Myocyte (in vitro differentiated cells): ENCODE measurements at places on chromosomes 6 and 20. TPM values are rescaled to one million over a fixed set of nuclear protein-coding genes. Genes with fewer than 3 reads are reported as not detected.
A peak's percentile ranks its signal among the peaks of the same experiment; 100 is the strongest.

DNA sequence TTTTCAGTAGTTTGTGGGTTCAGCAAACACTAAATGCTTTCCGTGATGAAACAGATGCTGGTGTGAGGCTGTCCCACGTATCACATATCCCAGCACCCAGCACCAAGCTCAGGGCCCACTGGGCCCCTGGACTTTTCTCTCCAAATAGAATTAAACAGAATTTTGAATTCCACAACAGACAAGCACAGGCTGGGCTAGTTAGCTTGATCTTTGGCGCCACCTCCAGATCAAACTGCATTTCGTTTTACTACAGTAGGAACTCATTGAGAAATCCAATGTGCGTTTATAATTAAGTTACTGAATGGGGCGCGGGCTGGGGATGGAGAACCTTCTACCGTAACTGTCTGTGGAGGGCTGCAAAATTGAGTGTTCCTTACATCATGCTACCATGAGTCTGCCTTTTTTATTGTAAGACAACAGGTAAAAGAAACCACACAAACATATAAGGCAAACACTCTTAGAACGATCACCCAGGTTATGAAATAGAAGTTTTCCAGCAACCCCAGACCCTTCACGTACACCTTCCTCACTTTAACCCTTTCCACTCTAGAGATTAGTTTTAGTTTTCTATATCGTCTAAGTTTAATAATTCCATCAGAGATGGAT, 107.8 kb downstream of the ZFP64 start:
- DNase-seq, result peak; percentile 65

GRCh38 chr6:42572523-42572922, 8.7 kb downstream of the UBR2 start:
- DNase-seq, result no peak

DNA sequence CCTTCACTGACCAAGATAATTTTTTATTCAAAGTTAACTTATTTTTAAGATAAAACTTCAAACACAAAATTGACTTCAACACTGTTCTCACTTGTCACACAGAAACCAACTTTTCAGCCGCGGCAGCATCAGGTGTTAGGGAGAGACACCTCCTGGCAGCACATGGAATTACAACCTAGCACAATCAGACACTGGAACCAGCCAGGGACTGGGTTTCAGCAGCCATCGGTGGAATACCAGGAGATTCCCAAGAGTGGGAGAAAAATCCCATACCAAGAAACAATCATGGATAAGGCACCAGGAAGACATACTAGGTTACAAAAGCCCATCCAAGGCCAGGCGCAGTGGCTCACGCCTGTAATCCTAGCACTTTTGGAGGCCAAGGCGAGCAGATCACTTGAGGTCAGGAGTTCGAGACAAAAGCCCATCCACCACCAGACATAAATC, 70.0 kb downstream of the SNX5 start:
- DNase-seq, result peak; percentile 79

DNA sequence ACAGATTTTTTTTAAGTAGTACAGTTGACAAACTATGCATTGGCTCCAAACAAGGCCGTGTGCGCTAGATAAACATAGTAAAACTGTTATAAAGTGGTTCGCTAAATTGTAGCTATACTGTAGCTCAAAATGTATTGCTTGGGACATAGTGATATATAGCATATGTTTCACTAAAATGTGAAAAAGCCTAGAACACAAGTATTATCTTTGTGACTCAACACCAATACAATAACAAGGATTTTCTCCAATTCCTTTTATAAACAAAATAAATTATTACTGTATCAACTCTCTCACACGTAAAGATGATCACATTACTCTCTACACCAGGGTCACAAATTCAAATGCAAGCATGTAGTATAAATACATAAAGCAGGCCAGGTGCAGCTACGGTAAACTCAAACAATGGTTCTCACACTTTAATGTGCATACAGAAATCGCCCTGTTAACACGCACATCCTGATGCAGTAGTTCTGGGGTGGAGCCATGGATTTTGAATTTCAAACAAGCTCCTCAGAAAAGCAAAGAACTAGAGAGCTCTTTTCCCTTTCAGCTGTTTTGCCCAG, 214.6 kb downstream of the GMDS start:
- DNase-seq, result no peak

- no peak for DNase-seq
Measured at GRCh38 chr20:33825340-33826269, 14.5 kb downstream of the CHMP4B start.

DNA sequence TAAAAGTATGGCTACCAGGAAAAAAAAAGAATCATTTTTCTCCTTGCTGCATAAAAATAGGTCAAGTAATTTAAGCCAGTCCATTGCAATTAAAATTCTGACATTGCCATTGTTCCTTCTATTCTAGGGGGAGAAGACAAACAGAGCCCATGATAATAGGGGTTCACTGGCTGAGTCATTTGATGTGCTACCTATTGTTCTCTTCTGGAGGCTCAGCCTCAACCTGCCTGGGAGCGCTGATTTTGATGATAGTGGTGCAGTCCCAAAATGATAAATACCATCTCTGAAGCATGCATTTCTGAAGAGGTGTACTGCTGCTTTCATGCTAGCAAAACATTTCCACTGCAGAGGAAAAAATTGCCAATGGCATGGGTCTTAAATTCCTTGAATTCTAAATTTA, 5.8 kb downstream of the CITED2 start:
- no peak for DNase-seq

GRCh38 chr20:50186151-50186885, 4.3 kb upstream of the CEBPB start:
- DNase-seq, result peak; percentile 83

DNA sequence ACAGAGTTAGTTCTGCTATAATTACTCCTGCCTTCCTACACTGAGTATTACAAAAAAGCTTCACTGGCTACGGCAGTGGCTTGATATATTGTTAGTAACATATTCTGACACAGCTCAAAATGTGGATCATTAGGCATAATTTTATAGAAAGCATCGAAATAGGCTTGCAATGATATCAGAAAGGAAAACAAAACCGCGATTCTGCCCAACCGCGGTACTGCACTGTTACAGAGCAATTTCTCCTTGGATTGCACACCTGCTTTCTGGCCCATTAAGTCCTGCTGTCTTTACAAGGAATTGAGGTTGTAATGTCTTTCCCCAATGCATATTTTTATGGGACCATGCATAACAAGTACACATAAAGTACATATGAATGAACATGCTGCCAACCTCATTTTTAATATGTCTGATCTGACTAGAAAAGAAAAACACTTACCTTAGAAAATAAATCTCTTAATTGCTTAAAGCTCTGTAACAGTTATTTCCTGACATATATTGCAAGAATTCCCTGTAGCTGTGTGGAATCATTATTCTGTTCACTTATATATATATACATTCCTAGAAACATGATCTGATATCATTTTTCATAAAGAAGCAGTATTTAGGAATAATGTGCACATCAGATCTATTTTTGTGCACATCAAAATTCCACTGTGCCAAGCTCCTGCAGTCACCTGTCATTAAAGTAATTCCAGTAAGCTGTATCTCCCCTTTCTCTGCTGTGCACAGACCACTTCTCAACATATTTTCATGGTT, 763.9 kb downstream of the HACE1 start:
- DNase-seq, result no peak

DNA sequence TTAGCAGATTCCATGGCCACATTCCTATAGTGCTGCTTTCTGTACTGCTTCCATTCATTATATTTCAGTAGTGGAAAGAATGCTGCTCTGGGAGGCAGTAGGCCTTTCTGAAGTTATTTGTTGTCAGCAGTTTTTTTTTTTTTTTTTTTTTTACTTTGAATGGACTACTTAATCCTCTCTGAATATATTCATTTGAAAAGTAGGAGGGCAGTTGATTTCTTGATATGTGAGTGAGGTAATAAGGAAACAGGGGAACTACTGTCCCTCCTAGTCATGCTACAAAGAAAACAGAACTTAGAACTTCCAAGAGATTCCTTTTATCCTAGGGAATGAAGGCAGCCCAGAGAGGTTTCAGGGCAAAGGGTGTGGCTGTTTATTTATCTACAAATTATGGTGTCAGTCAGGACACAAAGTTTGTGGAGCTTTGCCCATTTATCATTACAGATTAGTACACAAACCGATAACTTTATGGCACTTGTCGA, 155.9 kb downstream of the JARID2 start:
- no peak for DNase-seq

- DNase-seq, result no peak
Measured at GRCh38 chr6:129859524-129859923, 1.6 kb downstream of the TMEM244 start.

DNA sequence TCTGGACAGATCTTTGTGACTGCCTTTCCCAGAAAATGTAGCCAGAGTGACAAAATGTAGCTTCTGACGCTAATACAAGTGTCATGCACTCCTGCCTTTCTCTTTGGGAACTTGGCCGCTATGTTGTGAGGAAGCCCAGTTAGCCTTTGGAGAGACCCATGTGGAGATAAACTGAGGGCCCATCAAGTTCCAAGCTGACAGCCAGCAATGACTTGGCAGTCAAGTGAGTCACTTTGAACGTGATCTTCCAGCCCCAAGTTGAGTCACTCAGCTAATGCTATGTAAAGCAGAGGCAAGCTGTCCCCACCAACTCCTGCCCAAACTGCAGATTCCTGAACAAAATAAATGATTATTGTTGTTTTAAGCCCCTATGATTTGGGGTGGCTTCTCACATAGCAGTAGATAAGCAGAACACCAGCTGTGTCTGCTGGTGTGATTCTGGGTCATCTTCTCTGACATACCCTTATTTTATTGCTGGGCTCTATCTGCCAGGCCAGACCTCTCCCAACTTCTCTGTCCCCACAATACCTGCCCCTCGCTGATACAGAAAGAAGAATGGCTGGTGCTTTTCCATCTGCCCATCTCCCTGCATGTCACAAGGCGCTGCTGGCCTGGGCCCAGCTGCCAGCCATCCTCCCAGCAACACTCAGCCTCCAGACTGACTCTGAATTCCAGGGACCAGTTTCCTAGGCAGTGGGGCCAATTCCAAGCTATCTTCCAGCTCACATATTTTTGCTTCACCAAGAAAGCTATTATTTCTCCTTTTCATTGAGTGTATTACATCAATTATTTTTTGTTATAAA, 274.8 kb downstream of the LRFN2 start:
- no peak for DNase-seq

DNA sequence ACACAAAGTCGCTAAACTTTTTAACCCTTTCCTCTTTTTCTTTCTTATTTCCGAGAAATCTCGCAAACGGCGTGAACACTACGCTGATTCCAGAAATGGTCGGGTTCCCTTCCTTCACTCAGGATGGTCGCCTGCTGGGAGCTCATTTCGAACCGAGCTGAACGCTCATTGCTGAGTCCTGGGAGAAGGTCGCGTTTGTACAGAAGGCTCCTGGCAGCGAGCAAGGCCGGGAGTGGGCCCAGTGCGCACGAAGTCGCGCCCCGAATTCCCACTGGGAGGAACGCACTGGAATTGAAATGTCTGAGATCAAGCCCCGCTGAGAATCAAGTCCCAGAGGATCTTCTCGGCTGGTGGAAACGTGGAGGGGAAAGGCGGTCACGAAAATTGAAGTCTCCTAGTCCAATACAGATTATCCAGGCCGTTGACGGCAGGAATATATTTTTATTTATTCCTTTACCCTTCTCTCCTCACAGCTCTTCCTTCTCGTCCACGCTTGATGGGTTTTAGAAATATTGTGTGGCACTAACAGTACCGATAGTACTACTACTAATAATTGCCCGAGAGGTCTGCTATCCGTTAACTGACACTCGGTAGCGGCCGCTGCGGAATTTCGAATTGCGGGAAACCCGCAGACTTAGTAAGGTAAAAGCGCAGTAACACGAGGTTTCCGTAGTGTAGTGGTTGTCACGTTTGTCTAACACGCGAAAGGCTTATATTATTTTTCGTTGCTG, 207.2 kb upstream of the ZNF184 start:
- no peak for DNase-seq

- peak; percentile 44 for DNase-seq
Measured at GRCh38 chr6:21887231-21888185, 294.0 kb downstream of the SOX4 start.

GRCh38 chr6:87762116-87762515, 60.1 kb upstream of the AKIRIN2 start:
- no peak for DNase-seq

DNA sequence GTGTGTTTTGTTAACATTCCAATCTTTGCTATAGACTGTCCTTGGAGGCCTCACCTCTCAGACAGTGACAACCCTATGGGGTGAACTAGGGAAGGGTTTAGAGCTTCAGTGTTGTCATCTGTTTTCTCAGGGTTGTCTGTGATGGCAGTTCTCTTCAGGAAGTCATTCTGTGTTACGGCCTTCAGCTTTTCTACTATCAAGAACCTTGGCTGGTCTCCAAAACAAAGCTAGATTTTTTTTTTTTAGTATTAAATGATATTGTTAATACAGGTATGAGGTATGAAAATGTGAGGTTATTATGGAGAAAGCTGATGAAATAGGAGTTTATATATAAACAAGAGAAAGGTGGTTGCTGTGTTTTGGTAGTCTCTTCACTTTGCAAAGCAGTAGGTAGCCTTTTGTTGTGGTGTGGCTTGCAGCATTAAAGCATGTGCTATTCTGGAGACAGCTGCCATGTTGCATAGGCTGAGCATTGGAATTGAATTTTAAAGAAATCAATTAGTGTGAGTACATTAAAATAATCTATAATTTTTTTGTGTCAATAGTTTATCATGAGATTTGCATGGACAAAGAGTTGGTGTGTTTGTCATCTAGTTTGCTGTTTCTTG, 162.6 kb downstream of the CARMIL1 start:
- DNase-seq, result no peak

GRCh38 chr20:10090588-10091166, 55.9 kb downstream of the ANKEF1 start:
- DNase-seq, result peak; percentile 64

- peak; percentile 91 for DNase-seq
Measured at GRCh38 chr6:2688401-2689064, 62.2 kb downstream of the MYLK4 start.

DNA sequence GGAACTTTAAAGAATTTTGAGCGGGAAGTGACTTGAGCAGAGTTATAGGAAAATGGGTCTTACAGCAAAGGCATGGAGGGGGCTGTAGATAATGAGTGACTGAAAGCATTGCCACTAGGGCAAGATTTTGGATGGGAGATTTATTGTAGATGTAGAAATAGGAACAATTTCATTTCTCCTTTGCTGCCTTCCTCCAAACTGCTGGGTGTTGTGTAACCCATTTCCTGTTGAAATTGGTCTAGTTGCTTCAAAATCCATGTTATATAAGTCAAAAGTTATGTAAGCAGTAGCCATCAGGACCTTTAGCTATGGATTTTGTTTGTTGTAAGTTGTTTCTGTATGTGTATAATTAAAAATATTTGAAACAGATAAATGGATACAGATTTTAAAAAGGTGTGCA, 11.1 kb downstream of the YWHAB start:
- no peak for DNase-seq

Gene IL17A
- total RNA-seq, result not detected in 2 replicates

Gene GINS1
- 2.2 and 3.0 TPM in 2 replicates for total RNA-seq

Gene CTCFL
- not detected in 2 replicates for total RNA-seq

Gene AURKA
- 5.7 and 11.6 TPM in 2 replicates for total RNA-seq

Gene CSNK2A1
- total RNA-seq, result 194 and 199 TPM in 2 replicates

Gene RNF217
- 31.3 and 34.2 TPM in 2 replicates for total RNA-seq

Gene WFDC10B
- total RNA-seq, result not detected in 2 replicates

Gene HLA-DQA2
- not detected in 2 replicates for total RNA-seq

Gene UBE2C
- 1.8 and 2.4 TPM in 2 replicates for total RNA-seq

Gene KCNB1
- 6.1 and 9.0 TPM in 2 replicates for total RNA-seq
